ENCODE measurements at places on chromosomes 7 and 10.

GRCh38 chr10:852386-852785, 79.1 kb downstream of the LARP4B start:
- DNase-seq: no peak

DNA sequence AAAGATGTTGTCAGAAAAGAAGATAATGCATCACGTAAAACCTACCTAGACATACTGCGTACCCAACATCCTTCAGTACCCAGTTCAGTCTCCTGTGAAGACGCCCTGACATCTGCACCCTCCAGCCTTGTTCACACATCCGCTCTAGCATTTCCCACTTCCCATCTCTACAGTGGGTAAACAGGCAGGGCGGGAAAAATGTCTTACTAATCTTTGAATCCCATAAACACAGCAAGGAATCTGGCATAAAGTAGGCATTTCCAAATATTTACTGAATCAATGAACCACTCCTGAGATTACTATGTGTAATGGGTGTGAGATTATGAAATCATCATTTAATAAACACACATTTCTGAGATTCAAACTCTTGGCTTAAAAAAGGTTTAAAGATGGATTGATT, 132.8 kb downstream of the GLI3 start:
- no peak for DNase-seq

GRCh38 chr10:3414667-3415023, 242.1 kb upstream of the PITRM1 start:
- DNase-seq: no peak

DNA sequence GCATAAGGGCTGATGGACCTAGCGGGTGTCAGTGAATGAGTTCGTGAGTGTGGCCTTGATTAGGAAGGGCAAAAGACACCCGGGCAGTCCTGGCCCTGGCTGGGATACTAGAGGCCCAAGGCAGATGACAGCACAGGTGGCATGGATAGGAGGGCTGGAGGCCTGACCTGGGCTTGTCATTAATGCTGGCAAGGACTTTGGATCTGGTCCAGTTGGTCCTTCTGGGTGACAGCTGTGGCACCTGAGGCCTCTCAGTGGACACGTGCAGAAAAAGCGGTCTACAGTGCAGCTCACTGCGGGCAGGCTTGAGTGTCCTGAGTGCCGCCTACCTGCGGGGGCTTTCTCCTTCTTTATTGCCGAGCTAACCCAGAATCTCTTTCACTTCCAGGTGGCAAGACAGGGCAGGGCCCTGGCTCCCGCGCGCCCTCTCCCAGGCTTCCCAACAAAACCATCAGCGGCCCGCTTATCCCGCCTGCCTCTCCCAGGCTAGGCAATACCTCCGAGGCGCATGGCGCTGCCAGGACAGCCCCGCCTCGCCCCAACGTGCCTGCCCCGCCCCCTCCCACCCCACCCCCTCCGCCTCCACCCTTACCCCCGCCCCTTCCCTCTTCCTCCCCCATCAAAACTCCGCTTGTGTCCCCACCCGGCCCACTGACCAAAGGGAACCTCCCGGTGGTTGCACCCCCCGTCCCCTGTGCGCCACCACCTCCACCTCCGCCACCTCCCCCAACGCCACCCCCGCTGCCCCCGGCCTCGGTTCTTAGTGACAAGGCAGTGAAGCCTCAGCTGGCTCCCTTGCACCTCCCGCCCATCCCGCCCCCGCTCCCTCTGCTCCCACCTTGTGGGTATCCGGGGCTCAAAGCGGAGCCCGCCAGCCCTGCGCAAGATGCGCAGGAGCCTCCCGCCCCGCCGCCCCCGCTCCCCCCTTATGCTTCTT, 77.4 kb downstream of the WIPF3 start:
- DNase-seq: no peak

DNA sequence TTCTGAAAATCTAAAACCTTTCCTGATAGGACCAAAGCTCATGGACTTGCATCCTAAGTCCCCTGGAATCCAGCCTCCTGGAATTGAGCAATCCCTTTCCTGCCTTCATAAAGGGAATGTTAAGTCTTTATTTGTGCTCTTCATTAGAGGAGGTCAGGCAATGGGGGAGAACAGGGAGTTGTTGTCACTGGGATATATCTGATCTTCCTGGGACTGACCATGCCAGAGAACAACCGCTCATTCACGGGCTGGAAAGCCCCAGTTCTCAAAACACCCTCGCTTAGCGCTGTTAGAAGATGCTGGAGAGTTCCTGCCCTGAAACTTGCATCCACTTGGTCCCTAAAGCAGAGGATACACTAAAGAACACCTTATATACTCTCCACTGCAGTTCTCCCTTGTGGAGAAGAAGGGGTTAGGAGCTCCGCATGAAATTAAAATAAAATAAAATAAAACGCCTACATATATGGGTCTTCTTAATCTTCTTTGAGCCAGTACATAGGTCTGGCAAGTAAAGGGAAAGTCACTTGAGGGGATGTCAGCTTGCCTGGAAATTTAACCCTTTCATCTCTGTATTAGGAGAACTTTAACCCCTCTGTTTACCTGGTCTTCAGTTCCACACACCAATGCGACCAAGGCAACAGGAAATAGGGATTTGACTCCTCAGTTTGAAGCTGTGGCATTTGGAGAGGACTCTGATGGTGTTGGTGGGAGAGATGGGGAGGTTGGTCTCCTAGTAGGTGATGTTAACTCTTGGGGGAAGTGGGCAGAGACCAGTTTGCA, 1.2 kb downstream of the SORCS1 start:
- DNase-seq: no peak

DNA sequence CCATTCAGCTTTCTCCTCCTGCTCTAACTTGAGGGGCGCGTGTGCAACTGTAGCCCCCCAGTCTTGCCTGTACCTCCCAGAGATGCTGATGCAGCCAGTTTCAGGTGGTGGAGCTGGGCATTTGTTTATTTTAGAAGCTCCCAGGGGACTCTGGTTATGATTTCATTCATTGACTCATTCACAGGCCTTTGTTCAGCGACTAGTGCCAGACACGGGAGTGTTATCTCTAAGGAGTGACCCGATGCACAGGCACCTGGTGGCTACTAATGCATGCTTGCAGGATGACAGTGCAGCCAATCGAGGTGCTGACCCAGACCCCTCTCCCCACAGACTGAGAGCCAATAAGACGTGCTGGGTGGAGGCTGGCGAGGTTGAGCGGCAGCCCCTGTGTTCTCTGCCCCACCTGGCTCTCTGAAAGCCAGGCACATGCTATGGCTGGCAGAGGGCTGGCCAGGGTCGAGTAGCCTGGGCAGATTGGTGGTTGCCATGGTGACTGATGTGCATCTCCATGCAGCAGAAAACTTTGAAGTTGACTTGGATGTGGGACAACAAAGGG, 19.7 kb upstream of the SLC18A2 start:
- DNase-seq: no peak

GRCh38 chr10:12500381-12501303, 151.3 kb downstream of the CAMK1D start:
- DNase-seq: no peak

DNA sequence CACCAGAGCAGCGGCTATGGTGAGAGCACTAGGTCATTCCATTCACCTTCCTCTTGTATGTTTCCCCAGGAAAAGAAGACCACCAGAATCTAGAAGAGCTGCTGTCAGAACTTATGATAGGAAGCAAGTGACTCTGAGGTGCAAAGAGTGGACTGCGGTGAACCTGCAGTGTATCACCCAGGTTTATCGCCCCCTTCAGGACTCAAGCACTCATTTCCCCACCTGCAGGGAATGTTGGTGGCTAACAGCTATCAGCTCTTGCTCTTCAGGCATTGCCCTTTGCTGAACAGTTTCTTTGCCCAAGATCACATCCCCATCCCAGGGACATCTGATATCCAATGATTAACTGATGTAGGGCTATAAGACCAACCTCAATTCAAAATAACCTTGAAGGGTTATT, 66.3 kb upstream of the IL6 start:
- DNase-seq: no peak

- no peak for DNase-seq
Measured at GRCh38 chr7:159067576-159068487, 76.8 kb downstream of the VIPR2 start.

DNA sequence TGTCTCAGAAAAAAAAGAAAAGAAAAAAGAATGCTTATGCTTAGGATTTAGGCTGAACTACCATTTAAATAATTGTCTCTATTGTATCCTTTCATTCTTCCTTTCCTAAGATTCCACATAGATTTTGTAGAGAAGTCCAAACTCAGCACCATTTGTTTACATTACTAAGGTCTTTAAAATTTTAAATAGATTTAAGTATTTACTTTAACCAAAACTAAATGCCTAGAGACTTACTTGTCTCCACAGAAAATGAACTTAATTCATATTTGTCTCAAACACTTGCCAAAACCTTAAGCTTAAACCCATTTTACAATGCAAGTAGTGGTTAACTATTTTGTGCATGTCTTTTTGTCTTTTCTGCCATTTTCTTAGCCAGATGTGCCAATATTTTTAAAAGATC, 54.1 kb upstream of the ABI1 start:
- DNase-seq: no peak

GRCh38 chr7:27173511-27173955, 587 bp downstream of the HOXA10 start:
- DNase-seq: peak; percentile 54

- no peak for DNase-seq
Measured at GRCh38 chr10:133527771-133528271, 658 bp downstream of the CYP2E1 start.

GRCh38 chr7:36430186-36430585, 40.5 kb downstream of the ANLN start:
- no peak for DNase-seq

DNA sequence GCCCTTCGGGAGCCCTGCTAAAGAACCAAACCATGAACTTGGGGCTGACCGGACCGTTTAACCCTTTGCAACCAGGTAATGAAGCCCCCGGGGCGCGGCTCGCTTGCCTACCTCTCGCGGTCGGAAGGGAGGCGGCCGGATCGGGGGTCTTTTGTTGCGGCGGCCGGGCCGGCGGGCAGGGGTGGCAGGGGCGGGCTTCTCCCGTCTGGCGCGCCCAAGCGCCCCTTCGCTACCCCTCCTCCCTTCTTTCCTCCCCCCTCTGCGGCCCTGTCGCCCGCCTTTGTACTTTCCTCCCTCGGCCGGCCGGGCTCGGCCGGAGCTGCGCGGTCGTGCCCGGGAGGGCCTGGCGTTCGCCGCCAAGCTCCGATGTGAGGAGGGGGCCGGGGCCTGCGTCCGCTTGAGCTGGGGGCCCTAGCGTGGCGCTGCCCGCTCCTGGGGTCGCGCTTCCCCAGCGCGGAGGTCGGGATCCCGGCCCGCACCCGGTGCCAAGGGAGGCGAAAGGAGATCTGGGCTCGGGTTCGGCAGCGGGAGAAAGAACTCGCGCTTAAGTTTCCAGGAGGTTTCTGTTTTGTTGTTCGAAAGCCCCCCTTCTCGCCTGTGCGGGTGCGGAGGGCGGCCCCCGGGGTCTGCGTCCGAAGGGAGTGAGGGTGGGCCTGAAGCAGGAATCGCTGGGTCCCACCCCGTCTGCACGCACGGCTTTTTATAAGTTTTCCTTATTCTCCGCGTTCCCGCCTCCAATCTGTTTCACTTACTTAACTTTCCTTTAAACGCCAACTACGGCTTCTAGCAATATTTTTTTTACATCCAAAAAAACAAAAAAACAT, 436.8 kb upstream of the GALNT17 start:
- DNase-seq: no peak

DNA sequence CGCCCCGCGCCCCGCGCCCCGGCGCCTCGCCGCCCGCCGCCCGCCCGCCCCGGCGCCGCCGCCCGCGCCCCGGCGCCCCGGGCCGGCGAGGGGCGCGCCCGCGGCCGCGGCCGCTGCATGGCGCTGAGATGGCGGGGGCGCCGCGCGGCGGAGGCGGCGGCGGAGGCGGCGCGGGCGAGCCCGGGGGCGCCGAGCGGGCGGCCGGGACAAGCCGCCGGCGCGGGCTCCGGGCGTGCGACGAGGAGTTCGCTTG, 174 bp downstream of the ADCY1 start:
- no peak for DNase-seq

GRCh38 chr10:85635650-85636049, 730.9 kb downstream of the GRID1 start:
- no peak for DNase-seq

GRCh38 chr10:44774676-44775401, 136.3 kb upstream of the TMEM72 start:
- DNase-seq: no peak

DNA sequence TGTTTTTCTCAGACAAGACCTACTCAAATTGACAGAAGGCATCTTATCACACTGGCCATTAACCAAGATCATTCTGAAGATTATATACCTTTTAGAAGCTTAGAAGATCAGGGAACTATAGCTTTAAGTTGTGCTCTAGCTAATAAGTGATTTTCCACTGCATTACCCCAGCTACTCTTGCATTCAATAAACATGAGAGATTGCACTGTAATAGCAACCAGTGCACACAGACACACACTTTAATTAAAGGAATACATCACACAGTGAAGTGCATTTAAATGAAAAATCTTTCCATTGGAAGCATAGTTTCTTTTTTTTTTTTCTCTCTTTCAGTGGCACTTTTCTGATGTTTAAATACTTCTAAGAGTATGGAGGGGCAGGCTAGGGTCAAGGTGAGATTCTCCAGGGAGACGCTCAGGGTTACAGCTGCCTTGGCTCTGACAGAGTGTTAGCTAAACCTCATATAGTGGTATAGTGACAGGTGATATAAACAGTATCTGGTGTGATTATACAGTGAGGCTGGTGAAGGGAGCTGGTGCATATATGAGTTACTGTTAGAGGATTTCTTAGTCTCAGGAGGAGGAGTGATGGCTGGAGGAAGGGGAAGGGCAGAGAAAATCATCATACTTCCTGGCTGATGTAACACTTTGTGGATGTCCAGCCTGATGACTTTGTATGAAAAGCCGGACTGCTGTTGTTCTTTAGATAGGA, 369.5 kb downstream of the SORCS3 start:
- no peak for DNase-seq

GRCh38 chr10:30048768-30049517, 10.4 kb downstream of the JCAD start:
- DNase-seq: no peak

GRCh38 chr7:104914421-104914820, 99.6 kb upstream of the KMT2E start:
- no peak for DNase-seq

DNA sequence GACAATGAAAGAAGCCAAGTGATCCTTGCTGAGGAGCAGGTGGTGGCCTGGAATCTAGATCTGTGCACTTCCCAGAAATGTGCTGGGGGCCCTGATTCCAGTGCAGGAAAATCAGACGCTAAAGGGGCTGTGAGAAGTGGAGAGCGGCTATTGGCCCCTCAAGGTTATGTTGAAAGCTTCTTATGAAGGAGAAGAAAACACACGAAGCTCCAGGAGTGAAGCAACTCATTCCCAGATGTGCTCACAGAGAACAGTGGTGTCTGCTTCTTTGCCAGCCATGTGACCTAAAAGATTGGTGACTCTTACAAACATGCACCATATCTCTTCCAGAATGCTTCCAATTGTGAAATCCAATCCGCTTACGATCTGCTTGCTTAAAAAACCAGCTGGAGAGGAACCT, 679.3 kb upstream of the IGFBP3 start:
- no peak for DNase-seq

- no peak for DNase-seq
Measured at GRCh38 chr7:84446991-84447480, 252.4 kb upstream of the SEMA3A start.

DNA sequence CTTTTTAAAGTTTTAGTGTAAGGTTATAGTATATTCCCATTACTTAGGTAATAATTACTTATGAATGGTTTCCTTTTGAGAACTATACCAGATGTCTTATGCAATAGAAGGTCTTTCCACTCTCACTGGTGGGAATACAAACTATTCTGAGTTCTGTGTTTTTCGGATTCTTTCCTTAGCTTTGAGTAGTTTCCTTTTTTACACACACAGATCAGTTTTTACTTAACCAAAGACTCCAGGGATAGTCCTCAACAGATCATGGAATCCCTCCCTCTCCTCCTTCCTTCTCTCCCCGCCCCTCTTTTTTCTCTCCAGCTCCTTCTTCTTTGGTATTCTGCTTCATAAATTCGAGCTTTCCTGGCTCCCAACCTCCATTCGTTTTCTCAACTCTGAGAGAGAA, 13.3 kb downstream of the COPG2 start:
- no peak for DNase-seq

Measured in RKO (cell line).